Stimulated activated CD4-positive, alpha-beta T cell treated with anti-CD3 and anti-CD28 coated beads, Interleukin-1b, Interleukin-23, amount 100 ng/mL, for 24 hours (primary cell): ENCODE measurements at places on chromosomes 6 and 20.

GRCh38 chr6:51094271-51094670 is 275.6 kb downstream of the TFAP2B start:
- DNase-seq = no peak

GRCh38 chr6:132788658-132789395 is 9.6 kb downstream of the SLC18B1 start:
- DNase-seq = no peak

GRCh38 chr6:80502871-80503270 is 396.4 kb downstream of the BCKDHB start:
- no peak for DNase-seq

GRCh38 chr6:12250383-12250770 is 39.8 kb upstream of the EDN1 start:
- no peak for DNase-seq

DNA sequence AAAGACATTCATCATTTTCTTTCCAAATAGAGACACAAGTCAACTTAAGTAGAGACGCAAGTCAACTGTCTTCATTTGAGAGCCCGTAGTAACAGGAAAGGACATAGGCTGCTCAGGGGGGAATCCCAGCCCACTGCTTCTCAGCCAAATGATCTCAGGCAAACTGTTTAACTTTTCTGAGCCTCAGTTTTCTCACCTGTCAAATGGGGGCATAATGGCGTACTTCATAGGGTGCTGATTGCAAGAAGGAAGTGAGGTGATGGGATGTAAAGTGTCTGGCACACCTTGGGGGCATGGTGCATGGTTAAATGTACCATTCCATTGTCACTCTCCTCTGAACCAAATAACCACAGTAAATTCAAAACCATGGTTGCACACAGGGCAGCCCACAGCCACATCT is 96.5 kb downstream of the EYA2 start:
- DNase-seq = no peak

GRCh38 chr6:15515660-15516375 is 147.0 kb downstream of the DTNBP1 start:
- DNase-seq = no peak

DNA sequence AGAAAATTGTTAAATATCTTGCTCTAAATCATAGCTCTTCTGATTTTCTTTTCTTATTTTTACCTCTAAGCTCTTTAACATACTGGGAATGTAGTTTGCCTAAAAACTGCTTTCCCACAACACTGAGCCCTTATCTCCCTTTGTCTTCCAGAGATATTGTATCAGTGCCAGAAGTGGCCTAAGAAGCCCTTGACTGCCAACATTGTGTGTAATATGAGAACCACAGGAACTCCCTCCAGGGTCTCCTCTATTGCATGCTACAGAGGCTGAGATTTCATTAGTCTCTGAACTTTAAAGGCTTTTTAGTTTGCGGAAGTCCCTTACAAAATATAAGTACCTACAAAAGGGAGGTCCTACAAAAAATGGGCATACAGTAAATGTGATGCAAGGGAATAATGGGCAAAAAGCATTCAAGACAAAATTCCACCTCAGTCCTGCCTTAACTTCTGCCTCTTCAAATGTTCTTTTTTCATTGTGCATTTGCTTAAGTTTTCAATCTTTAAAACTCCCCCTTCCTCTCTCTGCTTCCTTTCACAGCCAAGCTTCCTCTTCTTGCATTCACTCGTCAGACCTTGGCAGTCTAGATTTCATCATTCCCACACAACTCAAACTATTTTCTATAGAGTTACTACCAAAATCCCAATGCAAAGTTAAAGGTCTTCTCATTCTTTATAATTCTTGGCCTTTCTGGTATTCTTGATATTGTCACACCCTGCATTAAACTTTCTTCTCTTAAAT is 76.5 kb downstream of the ADGRG6 start:
- DNase-seq = no peak

DNA sequence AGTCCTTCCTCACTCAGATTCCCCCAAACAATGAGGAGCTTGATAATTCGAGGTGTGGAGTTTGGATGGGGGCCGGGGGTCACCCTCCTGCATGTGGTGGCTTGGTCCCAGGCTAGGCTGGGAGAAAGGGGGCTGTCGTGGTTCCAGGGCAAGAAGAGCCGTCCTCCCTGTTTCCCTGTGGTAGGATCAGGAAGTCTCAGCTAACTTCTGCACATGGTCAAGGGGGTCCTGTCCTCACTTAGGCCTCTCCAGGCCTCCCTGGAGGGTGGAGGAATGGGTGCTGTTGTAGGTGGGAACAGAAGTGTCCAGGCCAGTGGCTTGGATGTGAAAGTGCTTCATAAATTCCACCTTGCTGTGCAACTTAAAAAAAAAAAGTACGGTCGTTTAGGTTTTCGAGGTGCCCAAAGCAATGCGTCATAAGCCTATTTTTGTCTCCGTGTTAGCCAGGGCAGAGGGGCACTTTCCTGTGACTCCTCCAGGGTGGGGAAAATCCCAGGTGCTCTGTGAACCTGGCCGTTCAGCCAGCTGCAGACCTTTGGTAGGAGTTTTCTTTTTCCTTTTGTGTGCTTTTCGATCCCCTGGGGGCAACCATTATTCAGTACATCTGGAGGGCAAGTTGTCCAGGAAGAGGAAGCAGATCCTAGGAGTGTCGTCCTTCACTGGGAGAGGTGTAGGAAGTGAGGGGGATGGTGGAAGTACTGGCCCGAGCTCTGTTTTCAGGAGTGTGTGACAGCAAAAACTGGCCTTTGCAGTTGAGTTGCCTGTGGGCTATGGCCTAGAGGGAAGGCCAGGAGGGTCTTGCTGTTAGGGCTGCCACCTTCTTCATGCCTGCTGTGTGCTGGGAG is 9.6 kb downstream of the IGF2R start:
- no peak for DNase-seq

GRCh38 chr6:39215640-39216158 is 13.6 kb downstream of the KCNK5 start:
- DNase-seq = no peak
